DMS79 (cell line): ENCODE measurements at places on chromosomes 6 and 20.

DNA sequence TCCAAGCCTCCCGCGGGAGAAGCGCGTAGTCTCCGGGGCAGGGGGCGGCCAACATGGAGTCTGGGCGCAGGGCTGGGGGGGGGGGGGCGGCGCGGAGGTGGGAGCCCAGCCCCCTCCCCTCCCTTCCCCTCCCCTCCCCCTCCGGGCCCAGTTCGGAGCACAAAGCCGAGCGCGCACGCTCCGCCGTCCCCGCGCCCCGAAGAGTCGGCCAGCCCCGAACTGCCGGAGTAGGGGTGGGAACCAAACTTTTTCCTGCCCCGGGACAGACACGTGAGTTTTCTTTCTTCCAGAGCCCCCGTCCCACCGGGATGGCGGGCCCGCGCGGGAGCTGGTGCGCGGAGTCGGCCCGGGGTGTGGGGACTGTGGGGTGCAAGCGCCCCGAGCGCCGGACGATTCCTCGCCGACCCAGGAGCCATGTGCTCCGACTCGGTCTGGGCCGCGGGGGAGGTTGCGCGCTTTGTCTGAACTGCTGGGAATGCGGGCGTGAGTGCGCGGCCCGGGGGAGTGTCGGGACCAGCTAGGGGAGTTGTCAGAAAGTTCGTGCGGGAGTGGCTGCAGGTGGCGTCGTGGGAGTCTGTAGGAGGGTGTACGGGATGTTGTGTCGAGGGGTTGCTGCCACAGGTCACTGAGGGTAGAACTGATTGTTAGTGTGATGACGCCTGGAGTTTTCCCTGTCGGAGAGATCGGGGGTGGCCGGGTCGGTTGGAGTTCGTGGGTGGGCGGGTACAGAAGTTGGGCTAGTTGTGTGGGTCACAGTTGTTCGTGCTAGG lies 1.2 kb downstream of the TGIF2 start:
- DNase-seq = no peak

GRCh38 chr6:159302594-159302992 lies 133.4 kb downstream of the FNDC1 start:
- DNase-seq = no peak

- no peak for DNase-seq
These were observed at the start of gene SPTLC3 for GRCh38 chr20:13008761-13009681. TSS of gene SPTLC3 (plus strand) at chr20:13008972. CDS start at chr20:13009268, 296 bp downstream.

GRCh38 chr6:33076406-33076934 lies 680 bp downstream of the HLA-DPB1 start:
- no peak for DNase-seq

DNA sequence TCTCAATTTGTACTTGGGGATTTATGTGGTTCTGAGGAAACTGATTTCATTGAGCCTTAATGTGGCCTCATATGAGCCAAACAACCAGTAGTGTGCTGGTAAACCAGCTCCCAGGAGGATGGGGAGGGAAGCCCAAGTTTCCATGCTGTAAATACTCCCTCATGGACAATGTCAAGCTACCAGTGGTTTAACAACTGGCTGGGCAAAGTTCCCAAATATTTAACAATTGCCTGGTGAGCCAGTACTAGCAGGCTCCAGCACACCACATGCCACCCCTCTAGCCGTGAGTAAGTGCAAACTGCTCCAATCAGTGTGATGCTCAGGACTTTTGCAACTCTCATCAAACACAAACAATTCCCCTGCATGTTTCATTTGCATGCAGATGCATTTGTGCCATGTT lies 19.2 kb upstream of the CDKN1A start:
- no peak for DNase-seq

DNA sequence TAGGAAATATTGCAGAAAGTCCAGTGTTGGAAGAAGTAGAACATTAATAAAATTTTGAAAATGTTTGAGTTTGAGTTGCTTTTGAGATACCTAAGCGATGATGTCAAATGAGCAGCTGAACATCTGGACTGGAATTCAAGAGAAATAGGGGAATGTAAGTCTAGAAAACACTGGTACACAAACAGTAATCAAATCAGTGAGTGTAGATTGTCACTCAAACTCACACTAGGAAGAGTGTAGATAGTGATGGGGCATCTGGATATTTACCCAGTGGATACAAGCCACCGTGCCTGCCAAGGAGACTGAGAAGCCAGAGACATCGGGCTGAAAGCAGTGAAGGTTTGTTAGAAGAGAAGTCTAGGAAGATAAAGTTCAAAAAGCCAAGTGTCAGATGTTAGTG lies 2.2 kb downstream of the HMGCLL1 start:
- no peak for DNase-seq

- DNase-seq = no peak
These were observed 367.2 kb downstream of the EPM2A start for GRCh38 chr6:145368075-145368474.

DNA sequence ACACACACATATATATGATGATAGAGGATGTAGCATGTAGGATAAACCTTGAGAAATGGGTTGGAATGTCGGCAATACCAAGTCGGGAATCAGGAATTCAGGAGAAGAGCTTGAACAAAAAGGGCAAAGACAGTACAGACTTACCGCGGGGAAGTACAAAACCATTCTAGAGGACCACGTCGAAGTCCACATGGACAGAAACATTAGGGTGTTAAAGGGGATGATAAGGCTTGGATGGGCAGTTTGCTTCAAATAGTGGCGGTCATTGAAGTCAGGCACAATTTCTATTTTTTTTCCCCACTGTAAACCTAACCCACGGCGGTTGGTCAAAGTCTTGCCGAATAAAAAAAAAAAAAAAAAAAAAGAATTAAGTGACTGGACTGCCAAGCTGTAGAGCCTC lies 766 bp upstream of the NUS1 start:
- DNase-seq = no peak

DNA sequence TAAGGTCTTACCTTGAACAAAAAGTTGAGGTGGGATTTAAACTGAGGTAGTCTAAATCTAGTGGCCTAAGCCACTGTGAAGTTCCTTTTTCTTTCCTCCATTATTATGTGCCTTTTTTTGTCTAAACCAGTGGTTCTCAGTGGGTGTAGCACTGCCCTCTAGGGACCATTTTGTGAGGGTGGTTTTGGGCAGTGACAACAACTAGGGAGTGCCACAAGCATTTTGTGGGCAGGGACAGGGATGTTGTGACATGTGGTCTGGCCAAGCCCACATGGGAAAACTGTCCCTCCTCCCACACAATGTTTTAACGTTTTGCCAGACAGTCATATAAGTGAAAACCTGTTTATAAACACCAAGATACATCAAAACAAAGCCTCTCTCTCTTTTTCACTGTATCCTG lies 899.4 kb upstream of the FLRT3 start:
- no peak for DNase-seq
